LNCaP clone FGC (cell line): ENCODE measurements at places on chromosomes 1 and 21.
A peak's percentile ranks its signal among the peaks of the same experiment; 100 is the strongest.

DNA sequence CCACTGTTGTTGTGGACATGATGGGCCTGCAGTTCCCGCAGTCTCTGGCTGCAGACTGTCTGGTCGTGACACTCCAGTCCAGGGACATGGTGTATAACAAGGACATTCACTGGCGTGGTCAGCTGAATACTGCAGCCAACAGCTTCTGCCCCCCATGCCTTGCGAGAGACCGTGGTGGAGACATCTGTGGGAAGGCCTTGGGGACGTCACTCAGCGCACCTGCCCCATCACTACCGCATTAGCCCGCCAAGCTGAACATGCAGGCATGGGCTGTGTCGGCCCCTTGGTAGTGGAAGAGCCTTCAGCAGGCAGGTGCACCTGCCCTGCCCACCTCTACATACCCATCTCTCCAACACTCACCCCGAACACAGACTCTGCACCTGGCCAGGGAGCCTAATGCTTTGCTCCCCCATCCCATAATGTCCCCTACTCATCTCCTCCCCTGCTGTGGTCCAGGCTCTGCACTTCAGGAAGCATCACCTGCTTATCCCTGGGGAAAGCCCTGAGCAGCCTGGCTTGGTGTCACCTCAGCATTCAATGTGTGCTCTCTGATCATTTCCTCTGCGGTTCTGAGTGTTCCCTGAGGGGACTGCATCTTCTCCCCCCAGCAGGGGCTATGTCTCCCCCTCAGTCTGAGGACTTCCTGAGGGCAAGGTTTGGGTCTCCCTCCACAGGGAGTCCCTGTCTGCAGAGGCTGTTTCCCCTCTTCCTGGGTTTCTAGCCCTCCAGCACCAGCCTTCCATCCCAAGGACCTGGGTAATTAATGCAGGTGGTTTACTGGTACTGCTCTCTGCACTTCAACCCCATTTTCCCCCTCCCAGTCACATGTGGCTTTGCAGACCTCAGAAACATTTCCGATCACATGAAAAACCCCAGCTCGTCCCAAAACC is 3.2 kb downstream of the PGLYRP4 start:
- no peak for DNase-seq

GRCh38 chr1:206563367-206564207 is 48.7 kb downstream of the EIF2D start:
- DNase-seq = no peak

DNA sequence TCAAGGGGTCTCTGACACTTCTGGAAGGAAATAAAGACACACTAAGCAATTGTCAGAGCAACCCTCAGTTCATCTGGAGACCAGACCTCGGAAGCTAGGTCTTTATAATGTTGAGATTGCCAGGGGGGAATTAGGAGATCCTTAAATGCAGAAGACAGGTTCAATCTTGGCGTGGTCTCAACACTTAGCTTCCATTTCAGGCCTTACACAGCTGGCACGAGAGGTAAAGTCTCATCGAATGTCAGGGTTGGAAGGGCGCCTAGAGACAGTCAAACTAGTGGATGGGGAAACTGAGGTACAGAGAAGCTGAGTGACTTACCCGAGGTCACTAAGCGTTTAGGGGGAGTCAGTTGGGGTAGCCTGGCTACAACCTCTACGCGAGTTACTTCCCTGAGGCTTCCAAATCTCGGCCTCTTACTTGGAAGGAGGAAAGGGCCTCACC is 562 bp upstream of the EPB41 start:
- DNase-seq = no peak

- peak; percentile 22 for DNase-seq
These were observed 32.1 kb downstream of the PCSK9 start for GRCh38 chr1:55071477-55071876.

DNA sequence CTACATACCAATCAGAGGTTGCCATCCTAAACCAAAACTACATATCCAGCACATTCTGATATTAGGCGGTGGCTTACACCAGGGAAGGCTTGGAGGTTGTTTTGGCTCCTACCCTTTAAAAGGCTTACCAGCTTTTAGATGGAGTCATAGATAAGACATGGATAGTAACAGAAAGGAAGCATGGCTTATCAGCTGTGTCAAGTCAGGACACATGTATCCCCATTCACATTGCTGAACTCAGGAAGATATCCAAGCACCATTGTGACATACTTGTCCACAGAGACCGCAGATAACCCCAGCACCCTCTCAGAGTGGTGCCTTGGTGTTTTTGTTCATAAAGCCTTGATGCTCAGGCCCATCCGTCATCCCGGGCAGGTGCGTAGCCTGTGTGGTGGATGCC is 39.7 kb downstream of the ADARB1 start:
- no peak for DNase-seq

DNA sequence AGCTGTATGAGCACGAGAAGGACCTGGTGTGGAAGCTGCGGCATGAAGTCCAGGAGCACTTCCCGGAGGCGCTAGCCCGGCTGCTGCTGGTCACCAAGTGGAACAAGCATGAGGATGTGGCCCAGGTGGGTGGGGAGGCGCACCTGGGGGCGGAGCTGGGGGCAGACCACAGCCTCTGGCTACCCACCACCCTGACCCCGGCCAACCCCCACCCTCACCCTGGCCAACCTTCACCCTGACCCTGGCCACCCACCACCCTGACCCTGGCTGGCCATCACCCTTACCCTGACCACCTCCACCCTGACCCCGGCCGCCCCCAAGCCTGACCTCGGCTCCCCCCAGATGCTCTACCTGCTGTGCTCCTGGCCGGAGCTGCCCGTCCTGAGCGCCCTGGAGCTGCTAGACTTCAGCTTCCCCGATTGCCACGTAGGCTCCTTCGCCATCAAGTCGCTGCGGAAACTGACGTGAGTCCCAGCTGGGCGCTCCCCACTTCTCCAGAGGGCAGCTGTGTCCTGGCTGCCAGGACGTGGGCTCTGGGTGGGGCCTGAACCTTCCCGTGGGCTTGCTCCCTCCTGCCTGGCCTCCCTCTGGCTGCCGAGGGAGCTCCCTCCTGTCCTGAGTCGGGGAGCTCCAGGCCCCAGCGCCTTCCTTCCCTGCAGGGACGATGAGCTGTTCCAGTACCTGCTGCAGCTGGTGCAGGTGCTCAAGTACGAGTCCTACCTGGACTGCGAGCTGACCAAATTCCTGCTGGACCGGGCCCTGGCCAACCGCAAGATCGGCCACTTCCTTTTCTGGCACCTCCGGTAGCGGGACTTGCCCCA is 69.5 kb downstream of the PIK3CD start:
- no peak for DNase-seq

DNA sequence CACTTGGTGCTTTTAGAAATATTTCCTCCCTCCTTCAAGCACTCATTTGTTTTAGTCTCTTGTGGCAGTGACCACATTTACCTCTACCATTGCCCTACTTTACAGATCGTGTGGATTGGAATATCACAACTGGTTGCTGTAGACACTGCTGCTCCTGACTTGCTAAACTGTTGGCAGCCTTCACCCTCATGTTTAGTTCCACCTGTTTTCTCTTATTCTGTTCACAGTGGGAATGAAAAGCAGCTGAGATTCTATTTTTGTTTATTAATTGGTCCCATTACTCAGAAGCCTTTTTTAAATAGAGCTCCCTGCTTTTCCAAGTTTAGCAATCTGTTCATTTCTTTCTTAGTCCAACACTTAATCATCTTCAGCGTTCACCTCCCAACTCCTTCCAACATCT is 308.9 kb downstream of the RWDD3 start:
- DNase-seq = no peak

DNA sequence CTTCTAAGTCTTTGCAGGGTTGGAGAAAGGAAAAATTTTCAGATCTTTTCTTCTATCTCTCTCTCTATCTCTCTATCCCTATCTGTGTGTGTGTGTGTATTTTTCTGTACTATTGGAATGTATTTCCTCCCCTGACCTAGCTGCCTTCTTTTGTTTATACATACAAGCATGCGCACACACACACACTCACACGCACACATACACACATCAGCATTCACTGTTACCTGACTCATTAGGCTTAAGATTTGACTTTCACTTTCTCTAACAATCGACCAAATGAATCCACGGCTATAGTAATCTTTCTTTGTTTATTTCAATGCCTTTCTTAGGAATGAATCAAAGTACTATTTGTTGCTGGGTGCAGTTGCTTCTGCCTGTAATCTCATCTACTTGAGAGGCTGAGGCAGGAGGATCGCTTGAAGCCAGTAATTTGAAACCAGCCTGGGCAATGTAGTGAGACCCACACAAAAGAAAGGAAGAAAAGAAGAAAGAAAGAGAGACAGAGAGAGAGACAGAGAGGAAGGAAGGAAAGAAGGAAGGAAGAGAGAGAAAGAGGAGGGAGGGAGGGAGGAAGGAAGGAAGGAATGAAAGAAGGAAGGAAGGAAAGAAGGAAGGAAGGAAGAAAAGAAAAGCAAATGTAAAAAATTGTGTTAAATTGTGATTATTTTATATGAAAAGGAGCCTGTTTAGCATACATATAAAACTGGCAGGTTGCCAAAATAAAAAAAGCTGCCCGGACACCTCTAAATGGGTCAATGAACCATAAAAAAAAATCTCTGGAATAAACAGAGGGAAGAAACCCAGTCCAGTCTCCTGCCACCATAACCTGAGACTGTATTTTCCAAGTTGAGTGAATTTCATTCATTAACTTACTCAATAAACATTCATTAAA is 206.8 kb downstream of the ZNF326 start:
- no peak for DNase-seq

- DNase-seq = no peak
These were observed 40.8 kb downstream of the CDK18 start for GRCh38 chr1:205545001-205545919.

- no peak for DNase-seq
These were observed 3.0 kb downstream of the USP1 start for GRCh38 chr1:62439652-62440371.

- DNase-seq = no peak
These were observed 137.3 kb downstream of the NAV1 start for GRCh38 chr1:201676197-201676596.

DNA sequence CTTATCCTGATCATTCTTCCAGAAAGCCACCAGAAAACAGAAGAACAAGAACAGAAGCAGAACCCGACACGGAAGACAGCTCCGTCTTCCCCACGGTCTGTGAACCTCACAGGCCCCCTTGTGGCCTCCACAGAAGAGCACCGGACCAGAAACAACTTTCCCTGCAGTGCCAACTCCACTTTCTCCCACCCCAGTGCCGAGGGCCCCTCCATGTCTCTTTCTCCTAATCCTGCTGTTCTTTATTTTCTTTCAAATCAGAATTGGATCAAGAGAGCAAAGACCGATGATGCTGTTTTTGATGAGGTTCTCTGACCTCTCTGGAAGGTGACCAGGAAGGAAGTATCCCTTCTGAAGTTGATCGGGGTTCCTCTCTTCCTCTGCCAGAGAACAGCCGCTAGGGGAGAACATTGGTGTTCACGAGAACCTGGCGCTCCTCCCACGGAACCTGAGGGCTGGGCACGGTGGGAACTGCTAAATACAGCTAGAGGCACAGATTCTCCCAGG is 58.9 kb upstream of the CTTNBP2NL start:
- DNase-seq = no peak

DNA sequence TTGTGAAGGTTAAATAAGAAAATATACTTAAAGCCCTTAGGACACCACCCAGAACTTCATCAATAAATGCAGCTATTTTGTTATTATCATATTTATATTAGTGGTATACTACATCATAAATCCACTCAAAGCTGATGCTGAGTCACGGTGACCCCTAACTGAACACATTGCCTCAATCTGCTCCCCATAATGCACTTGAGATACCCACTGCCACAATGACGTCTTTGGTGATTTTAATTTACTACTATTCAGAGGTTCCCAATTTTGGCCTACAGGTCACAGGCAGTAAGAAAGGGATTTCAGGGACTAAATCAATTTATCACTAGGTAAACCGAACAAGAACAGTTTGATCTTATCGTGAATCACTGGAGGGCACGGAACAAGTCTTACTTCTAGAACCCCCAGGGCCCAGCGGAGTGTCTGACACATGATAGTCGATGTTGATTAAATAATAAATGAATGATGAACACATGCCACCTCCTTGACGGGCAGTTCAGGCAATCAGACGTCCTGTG is 493 bp upstream of the CHD1L start:
- no peak for DNase-seq

GRCh38 chr1:83954166-83954823 is 44.6 kb downstream of the TTLL7 start:
- no peak for DNase-seq

DNA sequence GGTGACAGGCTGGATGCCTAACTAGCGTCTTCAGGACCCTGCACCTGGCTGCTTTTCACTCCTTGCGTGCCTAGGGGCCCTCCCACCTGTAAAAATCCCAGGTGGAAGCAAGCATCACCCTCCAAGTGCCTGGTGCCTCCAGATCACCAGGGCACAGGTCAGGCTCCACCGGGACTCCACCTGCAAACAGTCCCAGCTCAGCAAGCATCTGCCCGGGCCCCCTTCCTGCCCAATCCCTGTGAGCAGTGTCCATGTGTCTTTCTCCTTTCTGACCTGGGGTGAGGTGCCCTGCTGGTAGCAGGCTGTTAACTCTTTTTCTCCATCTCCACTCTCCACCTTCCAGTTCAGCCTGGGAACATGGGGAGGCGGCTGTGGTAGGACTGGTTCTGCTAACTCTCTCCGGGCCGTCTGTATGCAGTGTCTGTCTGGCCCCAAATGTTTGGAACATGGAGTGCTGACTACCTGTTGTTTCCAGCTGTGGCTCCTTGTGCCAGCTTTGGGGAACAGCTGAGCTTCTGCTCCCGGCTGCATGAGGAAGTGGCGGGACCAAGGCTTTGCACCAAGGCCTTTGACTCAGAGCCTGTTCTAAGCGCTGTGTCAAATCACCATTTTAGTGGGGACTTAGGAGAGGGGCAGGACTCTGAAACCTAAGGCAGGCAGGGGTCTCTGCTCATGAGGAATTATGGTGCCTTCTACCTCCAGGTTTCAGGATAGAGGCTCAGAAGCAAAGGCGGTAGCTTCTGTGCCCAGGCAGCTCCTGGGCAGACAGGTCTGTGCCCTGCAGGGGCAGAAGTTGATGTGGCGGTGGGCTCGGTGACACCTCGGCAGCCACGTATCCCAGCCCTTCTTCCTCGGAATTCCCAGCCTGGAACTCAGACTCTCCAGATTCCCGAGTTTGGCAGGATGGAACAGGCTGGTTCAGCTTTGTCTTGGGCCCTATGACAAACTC is 5.5 kb downstream of the GPR137B start:
- DNase-seq = peak; percentile 62

DNA sequence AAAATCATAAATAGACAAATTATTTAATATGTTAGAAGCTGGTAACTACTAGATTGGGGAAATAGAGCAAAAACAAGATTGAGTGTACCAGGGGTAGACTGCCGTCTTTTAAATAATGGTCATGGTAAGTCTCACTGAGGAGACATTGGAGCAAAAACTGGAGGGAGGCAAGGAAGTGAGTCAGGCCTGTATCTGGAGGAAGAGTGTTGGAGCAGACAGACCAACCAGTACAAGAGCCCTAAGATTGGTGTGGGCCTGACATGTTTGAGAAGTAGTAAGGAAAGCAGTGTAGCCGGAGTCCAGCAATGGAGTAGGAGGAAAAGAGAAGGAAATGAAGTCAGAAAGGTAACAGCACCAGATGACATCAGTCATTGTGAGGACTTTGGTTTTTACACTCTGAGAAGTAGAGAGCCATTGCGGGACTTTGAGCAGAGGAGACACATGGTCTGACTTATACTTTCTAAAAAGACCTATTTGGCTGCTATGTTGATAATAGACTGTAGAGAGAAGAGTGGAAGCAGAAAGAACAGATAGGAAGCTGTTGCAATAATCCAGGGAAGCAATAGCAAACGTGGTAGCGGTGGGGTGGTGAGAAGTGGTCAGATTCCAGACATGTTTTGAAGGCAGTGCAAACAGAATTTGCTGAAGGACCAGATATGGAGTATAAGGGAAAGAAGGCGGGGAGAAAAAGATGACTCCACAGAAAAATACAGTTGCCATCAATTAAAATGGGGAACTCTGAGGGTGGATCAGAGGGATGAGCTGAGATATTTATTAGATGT is 44.7 kb upstream of the GJA5 start:
- DNase-seq = no peak
